ENCODE measurements at places on chromosomes 5 and 9.

GRCh38 chr5:141692919-141693725, 11.1 kb upstream of the ARAP3 start:
- no peak for DNase-seq

DNA sequence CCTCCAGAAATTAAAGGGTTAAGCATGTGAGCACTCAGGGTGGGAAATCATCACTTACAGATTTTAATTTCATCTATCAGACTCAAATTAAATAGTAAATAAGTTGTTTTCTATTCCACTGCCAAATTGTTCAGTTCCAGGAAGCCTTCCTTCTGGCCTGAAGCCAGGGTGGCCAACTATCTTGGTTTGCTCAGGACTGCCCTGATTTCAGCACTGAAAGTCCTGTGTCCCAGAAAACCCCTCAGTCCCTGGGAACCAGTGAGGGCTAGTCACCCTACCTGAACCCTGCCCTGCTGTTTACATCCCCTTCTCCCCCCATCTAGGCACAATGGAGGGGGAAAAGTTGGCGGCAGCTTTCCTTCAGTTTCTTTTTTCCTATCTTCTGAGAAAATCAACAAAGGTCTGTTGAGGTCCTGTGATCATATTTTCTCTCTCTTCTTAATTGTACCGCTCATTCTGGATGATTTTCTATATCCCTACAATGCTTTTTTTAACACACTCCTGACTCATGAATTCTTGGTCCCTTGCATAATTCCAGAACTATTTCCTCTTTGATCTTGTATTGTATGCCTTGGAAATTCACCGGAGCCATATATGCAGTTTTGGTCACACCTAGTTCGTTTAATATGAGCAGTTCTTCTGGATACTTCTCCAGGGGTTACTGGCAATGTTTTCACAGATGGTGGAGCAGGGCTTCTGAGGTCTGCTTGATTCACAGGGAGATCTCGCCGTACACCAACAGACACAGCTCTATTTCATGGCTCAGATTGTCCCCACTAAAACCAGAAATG, 103.8 kb downstream of the MAP1B start:
- no peak for DNase-seq

- DNase-seq = no peak
Observed at GRCh38 chr9:70259512-70259802, 679 bp downstream of the SMC5 start.

GRCh38 chr5:163809473-163809872, 304.1 kb downstream of the MAT2B start:
- DNase-seq = no peak

- DNase-seq = no peak
Observed at GRCh38 chr5:170388818-170389549, at the start of gene KCNMB1. KCNMB1 (minus strand) TSS chr5:170389367; CDS start chr5:170385447, 3,920 bp downstream.

DNA sequence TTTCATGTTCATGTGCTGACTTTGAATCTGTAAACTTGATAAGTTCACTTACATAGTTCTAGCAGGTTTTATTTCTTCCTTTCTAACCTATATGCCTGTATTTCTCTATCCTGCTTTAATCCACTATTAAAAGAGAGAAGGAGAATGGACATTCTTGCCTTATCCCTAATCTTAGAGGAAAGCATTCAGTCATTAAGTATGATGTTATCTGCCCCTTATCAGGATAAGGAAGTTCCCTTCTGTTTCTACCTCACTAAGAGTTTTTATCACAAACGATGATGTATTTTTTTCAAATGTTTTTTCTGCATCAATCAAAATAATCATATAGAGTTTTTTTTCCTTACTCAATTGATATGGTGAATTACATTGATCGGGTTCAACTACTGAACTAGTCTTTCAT, 33.1 kb downstream of the DRD1 start:
- no peak for DNase-seq

DNA sequence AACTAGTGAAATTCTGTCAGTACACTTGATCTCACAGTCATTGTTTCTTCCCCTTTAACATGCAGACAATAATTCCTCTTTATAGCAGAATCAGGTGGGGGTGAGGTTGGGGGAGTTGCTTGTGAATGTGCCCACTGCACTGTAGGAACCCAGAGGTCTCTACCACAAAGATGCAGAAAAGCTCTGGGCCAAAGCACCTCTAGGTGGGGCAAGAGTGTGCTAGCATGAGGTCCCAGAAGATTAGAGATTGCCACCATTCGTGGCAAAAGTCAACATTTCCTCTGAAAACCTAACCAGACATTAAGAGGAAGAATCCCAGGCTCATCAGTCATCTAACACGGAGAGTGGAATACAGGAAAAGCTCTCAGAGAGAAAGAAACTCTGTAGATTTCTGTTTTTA, 74.5 kb downstream of the PTCD2 start:
- no peak for DNase-seq

DNA sequence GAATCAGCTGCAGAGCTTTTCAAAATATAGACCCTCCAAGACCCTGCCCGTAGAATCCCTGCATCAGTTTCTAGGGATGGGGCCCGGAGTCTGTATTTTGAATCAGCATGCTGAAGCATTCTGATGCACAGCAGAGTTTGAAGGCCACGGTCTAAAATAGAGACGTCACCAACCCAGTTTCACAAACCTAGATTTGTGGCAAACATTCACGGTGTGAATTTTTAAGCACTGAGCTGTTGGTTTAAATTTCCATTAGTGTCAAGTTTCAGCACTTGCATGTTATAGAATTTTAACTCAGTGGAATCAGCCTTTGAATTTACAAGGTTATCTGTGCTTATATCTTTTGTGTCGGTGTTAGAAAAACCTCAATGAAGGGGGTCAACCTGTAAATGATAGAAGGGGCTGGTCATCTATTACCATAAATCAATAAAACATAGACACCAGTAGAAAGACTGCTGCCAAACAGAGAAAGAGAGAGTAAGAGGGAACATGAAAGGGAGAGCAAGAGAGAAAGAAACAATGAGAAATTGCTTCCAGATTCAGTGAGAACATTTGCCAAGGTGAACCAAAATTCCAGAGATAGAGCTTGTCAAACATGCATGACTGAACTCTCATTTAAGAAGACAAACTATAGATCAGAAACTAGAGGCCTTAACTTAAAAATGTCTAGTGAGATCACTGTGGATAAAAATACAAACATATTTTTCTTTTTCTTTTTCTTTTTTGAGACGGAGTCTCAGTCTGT, 414.9 kb downstream of the ZSWIM6 start:
- DNase-seq = no peak

DNA sequence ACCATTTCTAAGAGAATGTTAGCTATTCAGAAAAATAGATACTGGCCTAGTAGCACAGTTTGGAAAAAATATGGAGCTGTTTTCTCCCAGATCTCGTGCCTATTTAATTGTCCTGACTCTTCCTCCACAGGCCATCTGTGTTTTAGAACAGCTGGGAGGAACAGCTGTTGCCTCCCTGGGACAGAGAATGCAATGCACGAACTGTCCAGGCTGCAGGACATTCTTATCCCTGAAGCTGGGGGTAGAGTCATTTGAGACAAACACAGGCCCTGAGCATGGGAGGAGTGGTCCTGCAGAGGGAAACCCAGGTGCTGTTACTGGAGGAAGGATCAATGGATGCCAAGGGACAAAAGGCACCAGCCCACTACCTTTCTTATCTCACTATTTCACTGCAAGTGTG, 20.9 kb upstream of the SPARC start:
- DNase-seq = no peak

DNA sequence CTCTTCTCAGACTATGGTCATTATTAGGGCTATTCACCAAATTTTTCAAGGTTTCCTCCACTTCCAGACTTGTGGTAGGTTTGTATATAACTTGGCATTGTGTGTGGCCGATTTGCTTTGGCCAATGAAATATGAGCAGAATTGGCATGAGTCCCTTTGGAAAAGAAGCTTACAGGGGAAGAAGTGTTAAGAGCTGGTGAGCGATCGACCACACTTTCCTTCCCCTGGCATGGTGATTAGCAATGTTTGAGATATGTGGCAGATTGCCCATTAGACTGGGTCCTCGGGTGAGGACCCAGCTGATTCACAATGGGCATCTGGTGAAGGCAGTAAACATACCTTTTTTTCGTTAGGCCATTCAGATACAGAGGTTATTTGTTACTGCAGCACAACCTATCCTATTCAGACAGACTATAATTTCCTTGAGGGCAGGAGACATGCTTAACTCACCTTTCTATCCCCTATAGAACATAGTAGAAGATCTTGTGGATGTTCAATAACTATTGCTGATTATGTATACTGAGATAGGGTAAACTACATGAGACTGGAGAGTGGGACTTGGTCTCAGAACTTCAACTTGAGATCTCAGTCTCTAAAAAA, 62.8 kb upstream of the KLF9 start:
- no peak for DNase-seq

GRCh38 chr9:83219924-83220438, 157.0 kb upstream of the RASEF start:
- DNase-seq = no peak

GRCh38 chr5:138975098-138975847, 100.1 kb upstream of the LRRTM2 start:
- DNase-seq = no peak

DNA sequence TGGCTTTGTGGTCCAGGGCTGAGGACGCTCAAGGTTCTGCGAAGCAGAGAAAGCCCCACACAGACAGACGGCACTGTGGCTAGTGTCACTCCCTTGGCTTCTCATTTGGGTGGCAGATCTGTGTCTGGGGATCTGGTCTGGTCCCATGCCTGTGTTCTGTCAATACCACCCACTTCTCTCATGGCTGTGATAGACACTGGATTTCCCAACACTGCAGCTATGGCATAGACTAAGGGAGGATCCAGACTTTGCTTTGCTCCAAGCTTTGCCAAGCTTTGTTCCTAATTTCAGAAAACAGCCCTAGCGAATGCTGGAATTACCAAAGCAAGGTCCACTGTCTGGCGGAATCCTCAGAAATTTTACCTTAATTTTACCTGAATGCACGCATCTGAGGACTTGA, 62.1 kb downstream of the GADD45G start:
- no peak for DNase-seq

GRCh38 chr9:136275655-136276429, 28.1 kb downstream of the CCDC187 start:
- no peak for DNase-seq

DNA sequence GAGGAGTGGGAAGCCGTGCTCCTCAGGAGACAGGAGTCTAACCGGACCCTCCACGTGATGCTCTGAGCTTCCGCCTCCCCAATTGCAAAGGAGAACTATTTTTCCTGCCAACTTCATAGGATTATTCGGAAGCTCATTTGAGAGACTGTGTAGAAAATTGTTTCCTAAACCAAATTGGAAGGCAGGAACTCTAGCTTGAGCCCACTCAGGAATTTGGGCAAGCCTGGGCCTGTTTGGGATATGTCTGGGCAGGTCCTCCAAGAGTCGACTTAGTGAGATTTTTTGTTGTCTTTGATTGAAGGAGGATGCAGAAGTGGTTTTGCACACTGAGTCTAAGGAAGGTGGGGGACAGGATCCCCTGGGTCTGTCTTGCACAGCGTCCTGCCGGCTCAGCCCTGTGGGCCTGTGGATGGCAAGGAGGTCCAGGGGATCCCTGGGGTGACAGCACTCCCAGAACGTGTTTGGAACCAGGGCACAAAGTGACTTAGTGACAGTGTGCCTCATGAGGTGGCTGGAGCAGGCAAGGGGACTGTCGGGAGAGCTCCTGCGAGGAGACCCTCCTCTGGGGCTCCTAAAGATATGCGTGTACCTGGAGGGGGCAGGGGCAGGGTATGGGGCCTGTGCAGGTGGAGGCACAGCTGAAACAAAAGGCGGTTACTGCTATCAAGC, 283.3 kb downstream of the NSG2 start:
- DNase-seq = no peak

DNA sequence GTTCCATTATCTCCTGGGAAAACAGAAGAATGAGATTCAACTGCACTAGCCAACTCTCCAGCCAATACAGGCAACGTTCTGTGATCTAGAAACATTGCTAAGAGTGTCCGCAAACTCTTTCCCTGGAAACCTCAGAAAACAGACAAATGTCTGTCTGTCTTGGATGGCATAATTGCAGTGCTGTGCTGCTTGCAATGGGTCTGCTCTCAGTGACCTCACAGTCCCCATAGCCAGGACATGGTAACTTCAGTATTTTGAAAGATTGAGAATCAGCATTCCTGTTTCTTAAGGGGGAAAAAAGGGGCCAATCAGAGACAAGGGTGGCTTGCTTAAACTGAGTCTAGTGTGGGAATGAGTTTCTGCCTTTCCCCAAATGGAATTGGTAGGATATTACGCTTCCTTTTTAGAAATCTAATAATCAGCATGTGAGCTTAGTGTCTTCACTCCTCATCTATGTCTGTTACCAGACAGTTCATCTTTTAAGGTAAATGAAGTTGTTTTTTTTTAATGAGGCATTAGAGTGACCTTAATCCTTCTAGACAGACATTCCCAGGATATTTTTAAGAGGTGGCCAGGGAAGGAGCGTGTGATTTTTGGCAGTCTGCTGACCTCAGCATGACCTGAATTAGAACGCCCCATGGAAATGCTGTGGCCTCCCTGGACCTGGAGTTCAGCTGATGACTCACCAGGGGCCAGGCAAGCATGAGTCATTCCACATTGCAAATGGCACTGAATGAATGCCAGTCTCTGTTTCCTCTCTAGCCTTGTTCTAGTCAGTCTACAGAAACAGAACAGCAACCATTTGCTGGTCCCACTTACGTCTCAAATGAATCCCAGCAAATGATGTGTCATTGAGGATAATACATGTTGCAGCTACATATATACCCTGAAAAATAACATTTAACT, 210.2 kb upstream of the ACTBL2 start:
- no peak for DNase-seq

DNA sequence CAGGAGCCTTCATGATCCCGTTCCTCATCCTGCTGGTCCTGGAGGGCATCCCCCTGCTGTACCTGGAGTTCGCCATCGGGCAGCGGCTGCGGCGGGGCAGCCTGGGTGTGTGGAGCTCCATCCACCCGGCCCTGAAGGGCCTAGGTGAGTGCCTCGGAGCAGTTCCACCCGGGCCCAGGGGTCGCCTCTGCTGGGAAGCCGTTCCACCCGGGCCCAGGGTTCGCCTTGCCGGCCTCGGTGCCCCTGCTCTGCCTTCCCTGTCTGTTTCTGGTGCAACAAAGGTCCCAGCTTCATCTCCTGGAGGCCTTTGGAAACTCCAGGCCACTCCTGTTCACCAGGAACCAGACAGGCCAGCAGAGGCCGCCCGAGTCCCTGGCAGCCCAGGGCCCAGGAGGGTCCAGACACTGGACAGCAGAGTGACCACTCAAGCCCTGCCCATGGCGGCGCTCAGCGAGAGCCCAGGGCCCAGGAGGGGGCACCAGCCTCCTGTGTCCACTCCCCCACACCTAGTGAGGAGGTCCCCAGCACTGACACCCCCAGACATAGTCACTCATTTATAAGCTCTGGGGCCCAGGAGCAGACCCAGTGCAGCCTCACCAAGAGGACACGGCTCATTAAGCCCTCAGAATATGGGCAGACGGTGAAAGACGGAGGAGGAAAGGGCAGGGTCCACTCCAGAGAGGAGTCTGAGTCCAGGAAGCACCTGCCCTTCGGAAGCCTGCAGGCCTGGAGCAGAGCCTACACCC, 7.5 kb downstream of the SLC6A19 start:
- DNase-seq = no peak

- DNase-seq = no peak
Observed at GRCh38 chr9:117815948-117816347, 111.7 kb downstream of the TLR4 start.

GRCh38 chr9:79663878-79664277, 92.1 kb downstream of the TLE4 start:
- DNase-seq = no peak
